LoVo (cell line): ENCODE measurements at places on chromosomes 6 and 20.

DNA sequence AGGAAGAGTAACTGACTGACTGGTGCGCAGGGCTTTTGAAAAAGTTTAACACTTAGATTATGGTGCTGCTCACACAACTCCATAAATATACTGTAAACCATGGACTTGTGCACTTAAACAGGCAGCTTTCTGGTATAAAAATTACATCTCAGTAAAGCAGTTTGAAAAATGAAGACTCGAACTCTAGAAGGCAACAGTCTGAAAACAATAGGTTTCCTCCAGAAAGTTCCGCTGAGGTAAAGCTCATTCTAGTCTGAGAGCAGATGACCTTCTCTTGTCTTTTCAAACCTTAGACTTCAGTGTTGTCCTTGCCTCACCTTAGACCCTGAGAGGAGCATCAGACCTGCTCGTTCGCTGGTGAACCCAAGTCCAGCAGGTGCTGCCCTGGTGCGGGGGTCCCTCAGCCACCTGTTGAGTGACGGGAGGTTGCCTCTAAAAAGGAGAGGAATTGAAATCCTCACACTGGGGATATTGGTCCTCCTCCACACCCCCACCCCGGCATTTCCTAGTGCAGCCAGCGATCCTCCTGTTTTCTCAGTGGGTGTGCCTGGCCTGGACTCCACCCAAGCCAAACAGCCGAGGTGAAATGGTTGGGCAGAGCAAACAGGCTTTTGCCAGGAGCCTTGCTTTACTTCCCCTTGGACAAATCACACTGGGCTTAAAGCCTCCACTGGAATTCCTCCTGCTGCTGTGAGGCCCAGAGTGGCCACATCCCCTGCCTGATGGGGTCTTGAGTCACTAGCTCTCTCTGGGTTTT, 14.7 kb upstream of the PYGB start:
- DNase-seq: peak; percentile 91

GRCh38 chr6:43834528-43835155, 64.6 kb downstream of the VEGFA start:
- DNase-seq: no peak

DNA sequence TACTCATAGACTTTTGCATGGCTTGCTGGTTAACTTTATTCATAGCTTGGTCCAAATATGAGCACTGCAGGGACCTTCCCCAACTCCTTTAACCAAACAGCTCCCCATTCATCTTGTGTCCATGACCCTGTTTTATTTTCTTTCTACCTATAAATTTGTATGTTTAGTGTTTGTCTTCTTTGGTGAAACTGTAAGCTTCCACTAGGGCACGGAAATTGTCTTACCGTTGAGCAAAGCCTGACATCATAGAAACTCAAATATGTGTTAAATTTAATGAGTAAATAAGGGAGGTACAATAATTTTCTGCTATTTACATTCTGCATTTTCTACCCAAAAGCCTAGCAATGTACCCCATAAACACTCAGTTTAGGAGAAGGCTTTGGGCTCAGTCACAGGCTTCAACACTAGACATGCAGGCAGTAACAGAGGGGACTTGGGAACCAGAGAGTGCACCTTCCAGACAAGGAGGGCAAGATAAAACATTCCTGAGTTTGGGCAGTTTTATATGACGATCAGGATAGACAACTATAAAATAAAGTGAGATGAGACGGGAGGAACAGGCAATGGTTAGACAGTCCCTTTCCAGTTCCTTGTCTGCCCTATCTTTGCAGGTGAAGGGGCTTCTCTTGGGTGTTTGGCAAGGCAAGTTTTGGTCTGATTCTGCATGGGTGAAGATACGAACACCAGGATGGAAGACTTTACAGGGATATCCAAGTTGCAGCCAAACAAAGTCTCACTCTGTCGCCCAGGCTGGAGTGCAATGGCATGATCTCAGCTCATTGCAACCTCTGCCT, 46.2 kb upstream of the ZNF217 start:
- DNase-seq: no peak

DNA sequence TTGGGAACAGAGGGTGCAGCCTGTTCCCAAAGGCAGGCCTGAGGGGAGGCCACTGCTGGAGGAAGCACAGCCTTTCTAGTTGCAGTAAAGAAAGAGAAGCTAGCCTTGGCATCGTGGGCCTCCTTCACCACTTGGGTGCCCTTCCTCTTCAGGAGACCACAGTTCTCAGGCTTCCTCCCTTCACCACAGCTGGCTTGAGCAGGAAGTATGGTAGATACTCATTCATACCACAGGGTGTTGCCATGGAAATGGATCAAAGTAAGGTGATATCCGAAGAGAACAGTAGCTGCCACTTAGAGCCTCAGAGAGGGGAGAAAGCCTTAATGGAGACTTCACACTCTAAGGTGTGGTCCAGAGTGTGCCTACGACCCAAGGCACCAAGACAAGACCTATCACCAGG, 120.4 kb upstream of the RIPOR2 start:
- DNase-seq: no peak

GRCh38 chr6:37015532-37015931, 10.1 kb downstream of the FGD2 start:
- DNase-seq: no peak

GRCh38 chr6:138622967-138623366, 123.7 kb upstream of the NHSL1 start:
- no peak for DNase-seq

- DNase-seq: no peak
These were observed 13.9 kb upstream of the BCLAF1 start for GRCh38 chr6:136303516-136303915.

DNA sequence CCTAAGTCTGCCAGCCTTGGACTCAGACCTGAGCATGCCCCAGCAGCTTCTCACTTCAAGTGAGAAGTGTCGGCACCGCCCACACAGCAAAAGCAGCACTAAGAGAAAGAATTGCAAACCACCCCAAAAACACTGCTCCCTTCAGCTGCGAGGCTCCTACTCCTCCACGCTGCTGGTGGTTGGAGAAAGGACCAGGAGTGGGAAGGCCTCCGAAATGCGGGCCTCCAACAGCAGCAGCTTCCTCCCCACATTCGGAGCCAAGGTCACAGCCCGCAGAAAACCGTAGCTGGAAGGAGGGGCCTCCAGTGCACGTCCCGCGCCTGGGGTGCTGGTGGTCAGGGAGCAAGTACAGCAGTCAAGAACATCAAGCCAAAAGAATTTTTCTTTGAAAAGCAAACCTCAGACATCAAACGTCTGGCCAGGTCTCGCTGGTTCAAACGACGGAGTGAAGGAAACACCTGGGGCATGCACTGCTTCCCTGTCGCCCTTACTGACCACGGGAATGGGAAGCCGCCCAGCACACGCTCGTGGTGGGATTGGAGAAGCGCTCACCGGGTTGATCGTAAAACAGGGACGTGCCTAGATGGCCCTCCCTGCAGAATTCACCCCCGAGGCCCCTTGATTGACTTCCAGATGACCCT, 185.6 kb upstream of the CST7 start:
- DNase-seq: no peak

DNA sequence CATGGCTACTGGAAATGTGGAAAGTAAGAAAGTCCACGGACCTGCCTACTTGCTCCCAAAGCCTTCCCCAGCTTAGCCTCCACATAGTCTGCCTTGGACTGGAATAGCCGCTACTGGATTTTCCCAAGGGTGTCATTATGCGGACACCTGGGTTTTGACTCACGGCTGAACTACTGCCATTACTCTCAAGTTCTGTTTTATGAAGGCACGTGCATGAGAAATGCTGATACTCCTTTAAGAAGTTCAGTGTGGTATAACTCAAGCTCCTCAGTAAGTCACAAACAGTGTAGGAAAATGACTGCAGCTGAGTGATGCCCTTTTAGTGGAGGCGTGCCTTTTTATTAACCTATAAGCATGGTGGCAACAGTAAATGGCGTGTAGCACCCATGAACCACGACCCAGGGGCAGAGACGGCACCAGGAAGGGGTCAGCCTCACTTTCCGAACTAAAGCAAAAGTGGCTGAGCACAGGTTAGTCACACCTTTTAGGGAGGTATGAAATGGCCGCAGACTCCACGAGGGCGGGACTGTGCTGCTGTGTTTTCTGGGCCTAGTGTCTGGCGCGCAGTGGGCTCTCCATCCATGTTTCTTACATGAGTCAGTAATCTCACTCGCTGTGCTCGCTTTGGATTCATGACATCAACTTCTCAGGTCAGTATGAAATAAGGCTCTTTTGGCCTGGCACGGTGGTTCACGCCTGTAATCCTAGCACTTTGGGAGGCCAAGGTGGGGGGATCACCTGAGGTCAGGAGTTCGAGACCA, 23.9 kb downstream of the PSMG4 start:
- no peak for DNase-seq
